T-helper 2 cell treated with Interferon-gamma antibody and Interleukin-4, amounts not matched to agents 5 μg/mL and 100 μg/mL, for 36 hours (primary cell): ENCODE measurements at places on chromosomes 5 and 9.

DNA sequence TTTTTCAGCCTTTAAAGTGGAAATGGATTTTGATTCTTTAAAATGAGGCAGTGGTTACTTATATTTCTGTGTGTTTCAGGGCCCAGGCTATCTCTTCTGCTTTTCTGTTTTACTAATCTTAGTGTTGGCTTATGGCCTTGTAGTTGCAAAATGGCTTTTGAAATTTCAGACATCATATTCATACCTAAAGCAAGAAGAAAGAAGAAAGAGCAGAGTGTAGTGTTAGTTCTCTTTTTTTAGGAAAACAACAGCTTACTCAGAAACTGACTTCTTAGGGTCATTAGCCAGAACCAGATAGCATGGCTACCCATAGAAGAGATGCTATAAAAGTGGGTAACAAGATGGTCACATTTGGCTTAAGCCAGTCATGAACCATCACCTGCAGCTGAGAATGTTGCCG lies 20.9 kb downstream of the ZBED3 start:
- DNase-seq, result no peak

GRCh38 chr9:19173598-19174125 lies 46.4 kb upstream of the PLIN2 start:
- no peak for DNase-seq

- no peak for DNase-seq
Observed at GRCh38 chr5:145345511-145346287, 489.4 kb downstream of the PRELID2 start.

- no peak for DNase-seq
Observed at GRCh38 chr5:82259172-82259800, 18.9 kb downstream of the RPS23 start.

- DNase-seq, result no peak
Observed at GRCh38 chr5:107551088-107551487, 119.6 kb downstream of the EFNA5 start.

DNA sequence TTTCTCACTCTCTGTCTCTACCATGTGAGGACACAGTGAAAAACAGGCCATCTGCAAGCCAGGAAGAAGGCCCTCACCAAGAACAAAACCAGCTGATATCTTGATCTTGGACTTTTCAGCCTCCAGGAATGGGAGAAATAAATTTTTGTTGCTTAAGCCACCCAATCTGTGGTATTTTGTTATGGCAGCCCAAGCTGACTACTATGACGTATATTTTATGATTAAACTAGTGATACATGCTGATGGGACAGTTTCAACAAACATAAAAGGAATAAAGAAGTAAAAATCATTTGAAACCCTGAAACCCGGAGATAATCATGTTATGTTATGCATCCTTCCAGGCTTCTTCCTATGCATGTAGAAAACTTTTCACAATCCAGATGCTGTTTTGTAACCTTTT lies 71.5 kb upstream of the ERBIN start:
- DNase-seq, result no peak

DNA sequence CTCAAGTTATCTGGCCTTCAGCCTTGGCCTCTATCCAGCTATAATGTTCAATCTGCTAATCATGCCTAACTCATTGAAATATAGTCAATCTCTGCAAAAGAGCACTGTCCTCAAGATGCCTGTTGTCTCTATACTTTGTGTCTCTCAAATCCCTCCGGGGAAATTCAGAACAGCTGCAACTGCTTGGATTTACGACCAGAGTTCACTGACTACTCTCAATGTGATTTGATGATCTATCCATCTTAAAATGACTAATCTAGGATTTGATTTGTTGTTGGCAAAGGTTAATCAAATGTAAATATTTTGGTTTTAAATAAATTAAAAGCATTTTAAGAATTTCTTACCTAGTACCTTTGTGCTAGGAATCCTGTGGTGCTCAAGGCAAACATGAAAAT lies 40.9 kb downstream of the SVEP1 start:
- DNase-seq, result no peak

- no peak for DNase-seq
Observed at GRCh38 chr9:126293522-126293889, 33.1 kb upstream of the MVB12B start.

DNA sequence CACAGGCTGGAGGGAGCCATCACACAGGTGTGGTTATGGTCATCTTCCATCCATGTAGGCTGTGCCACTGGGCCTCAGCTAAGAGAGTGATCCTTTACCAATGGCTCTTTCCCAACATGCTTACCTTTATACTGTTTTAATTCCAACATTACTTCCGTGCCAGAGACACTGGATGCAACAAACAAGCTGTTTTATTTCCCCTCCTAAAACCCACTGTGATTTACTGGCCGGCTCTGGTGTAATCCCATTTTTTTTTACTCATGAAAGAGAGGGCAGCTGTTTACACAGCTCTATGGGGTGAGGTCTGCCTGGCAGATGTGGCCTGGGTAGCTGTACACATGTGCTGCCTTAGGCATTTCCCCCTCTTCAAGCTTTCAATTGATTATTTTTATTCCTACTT lies 58.5 kb downstream of the MACROH2A1 start:
- no peak for DNase-seq

GRCh38 chr9:136754059-136754572 lies 3.9 kb downstream of the LCN8 start:
- no peak for DNase-seq

- DNase-seq, result no peak
Observed at GRCh38 chr9:124125651-124125977, 114.0 kb downstream of the LHX2 start.

DNA sequence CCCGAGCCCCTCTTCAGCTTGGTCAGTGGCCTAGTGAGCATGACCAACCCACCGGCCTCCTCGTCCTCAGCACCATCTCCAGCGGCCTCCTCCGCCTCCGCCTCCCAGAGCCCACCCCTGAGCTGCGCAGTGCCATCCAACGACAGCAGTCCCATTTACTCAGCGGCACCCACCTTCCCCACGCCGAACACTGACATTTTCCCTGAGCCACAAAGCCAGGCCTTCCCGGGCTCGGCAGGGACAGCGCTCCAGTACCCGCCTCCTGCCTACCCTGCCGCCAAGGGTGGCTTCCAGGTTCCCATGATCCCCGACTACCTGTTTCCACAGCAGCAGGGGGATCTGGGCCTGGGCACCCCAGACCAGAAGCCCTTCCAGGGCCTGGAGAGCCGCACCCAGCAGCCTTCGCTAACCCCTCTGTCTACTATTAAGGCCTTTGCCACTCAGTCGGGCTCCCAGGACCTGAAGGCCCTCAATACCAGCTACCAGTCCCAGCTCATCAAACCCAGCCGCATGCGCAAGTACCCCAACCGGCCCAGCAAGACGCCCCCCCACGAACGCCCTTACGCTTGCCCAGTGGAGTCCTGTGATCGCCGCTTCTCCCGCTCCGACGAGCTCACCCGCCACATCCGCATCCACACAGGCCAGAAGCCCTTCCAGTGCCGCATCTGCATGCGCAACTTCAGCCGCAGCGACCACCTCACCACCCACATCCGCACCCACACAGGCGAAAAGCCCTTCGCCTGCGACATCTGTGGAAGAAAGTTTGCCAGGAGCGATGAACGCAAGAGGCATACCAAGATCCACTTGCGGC lies 1.8 kb downstream of the EGR1 start:
- DNase-seq, result no peak

DNA sequence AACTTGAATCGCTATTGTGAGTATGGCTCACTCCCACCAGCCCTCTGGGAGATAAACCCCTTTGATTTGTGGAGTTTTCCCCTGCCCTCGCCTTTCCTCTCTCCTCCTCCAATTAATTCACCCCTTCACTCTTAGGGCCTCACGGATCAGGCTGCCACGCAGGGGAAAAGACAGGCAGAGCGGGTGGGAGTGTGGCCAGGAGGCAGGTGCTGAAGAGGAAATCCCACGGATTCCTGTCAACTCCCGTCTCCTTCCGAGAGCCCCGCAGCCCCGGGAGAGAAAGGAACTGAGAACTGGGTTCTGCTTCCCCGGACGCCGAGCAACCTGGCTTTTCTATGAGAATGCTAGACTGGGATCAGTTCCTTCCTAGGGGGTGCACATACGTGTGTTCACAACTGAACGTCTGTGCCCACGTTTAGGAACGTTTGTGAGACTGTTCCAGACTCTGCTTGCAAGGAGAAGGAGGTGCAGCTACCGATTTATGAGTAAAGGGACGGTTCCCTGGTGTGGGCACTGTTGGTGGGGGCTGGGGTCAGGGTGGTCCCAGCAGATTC lies 314.5 kb upstream of the TLE4 start:
- DNase-seq, result no peak

DNA sequence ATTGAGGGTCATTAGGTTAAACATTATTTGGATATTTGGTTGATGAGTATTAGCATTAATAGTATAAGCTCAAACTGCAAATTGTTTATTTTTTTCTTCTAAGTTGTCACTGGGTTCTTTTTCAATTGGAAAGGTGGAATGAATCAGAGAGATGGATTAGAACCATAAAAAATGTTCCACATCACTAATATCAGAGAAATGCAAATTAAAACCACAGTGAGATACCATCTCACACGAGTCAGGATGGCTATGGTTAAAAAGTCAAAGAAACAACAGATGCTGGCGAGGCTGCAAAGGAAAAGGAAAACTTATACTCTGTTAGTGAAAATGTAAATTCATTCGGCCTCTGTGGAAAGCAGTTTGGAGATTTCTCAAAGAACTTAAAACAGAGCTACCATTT lies 122.8 kb downstream of the CCDC192 start:
- no peak for DNase-seq

- DNase-seq, result no peak
Observed at GRCh38 chr5:139659695-139660101, 11.5 kb downstream of the CXXC5 start.

DNA sequence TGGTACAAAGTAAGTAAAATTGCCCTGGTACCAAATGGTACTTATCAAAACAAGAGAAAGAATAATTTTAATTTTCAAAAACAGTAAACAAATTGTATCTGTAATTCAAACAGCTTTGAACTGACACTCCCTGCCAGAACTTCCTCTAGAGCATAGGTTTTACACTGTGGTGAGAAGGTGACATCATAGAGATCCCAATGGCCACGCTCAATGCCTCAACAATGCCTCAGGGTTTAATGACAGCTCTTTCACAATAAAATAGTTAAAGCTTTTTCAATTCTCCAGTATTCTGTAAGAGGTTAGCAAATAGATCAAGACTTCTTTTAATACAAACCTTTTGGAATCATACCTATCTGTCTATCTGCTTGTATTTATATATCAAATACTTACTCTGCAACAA lies 437.1 kb downstream of the PRR16 start:
- no peak for DNase-seq

GRCh38 chr5:168110870-168111832 lies 180.3 kb upstream of the WWC1 start:
- no peak for DNase-seq

- no peak for DNase-seq
Observed at GRCh38 chr5:142753116-142753631, 17.0 kb upstream of the ARHGAP26 start.

DNA sequence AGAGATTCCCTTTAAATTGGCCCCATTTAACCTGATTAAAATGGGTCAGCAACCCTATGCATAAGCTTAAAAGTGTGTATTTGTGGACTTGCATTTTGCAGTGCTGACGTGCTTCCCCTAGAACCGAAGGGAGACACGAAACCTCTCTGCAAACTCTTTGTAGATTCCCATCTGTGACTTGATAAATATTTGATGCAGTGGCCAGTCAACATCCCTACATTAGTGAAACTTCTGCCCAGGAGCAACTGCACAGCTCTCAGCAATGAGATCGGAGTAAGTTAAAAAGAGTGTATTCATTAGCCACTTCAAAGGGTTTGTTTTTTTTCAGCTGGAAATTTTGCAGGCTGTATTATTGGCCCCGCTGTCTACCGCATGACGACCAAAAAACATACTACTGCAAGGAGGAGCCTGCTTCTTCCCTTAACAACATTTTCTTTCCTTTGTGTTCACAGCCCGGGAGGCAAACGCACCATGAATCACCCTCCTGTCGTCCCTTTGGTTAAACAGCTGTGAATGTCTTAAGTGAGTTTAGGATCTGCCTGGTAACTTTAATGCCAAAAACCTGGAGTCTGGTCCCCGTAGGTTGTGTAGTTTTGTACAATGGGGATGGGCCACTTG lies 38.0 kb upstream of the TCERG1 start:
- no peak for DNase-seq

DNA sequence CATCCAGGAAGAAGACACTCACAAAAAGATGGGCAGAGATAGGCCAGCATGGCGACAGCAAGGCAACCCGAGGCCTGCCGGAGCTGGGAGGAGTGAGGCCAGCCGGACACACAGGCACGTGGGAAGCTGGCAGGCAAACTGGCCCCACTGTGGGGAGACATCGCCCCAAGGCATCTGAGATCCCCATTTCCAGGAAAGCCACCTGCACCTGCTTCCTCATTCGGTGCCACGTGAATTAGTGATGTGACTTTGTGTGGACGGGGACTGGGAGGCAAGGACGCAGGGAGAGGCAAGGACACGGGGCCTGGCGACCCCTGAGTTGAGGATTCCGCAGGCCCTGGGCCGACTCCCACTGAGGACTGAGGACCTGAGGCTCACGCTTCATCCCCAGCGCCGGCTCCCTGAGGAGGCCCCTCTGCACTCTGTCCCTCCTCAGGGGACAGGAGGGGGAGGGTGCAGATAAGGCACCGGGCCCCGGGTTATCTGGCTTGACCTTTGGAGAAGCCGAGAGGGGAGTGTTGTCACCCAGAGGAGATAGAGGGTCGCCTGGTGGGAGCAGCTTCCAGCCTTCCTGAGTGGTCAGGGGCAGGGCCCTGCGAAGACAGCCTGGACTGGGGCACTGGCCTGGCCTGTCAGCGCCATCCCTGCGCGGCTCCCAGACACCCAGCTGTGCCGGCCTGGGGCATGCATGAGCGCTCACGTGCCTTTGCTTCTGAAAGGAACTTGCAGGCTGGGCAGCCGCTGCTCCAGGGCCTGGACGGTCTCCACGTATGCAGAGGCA lies 39.7 kb downstream of the NDUFS6 start:
- DNase-seq, result no peak

GRCh38 chr5:133916479-133916878 lies 51.9 kb downstream of the C5orf15 start:
- DNase-seq, result no peak

- no peak for DNase-seq
Observed at GRCh38 chr5:99102073-99102697, 173.4 kb upstream of the CHD1 start.

GRCh38 chr5:103646698-103647614 lies 84.4 kb upstream of the NUDT12 start:
- DNase-seq, result no peak

- no peak for DNase-seq
Observed at GRCh38 chr5:180034564-180034963, 37.0 kb downstream of the RNF130 start.

GRCh38 chr5:37966871-37967270 lies 127.0 kb upstream of the GDNF start:
- DNase-seq, result no peak

GRCh38 chr5:126780165-126780827 lies 3.4 kb downstream of the LMNB1 start:
- DNase-seq, result peak; percentile 47

GRCh38 chr5:125336401-125336800 lies 590.0 kb upstream of the ZNF608 start:
- DNase-seq, result no peak

- DNase-seq, result no peak
Observed at GRCh38 chr9:3177146-3177761, 333.4 kb upstream of the PUM3 start.
